ENCODE measurements at places on chromosomes 7 and 10. TPM values are rescaled to one million over a fixed set of nuclear protein-coding genes. Genes with fewer than 3 reads are reported as not detected.
A peak's percentile ranks its signal among the peaks of the same experiment; 100 is the strongest.

Gene CTAGE4
- not detected for total RNA-seq

Gene NAPEPLD
- total RNA-seq = 22.8 TPM

Gene CCL24
- not detected for total RNA-seq

Gene MOGAT3
- not detected for total RNA-seq

Gene TMEM106B
- 28.3 TPM for total RNA-seq

Gene PIP
- not detected for total RNA-seq

- H3K4me3 ChIP-seq = no peak overlapping the region
- no peak for DNase-seq
- H3K27me3 ChIP-seq = no peaks in the 10 kb centered on the region
- no peaks in the 10 kb centered on the region for H3K36me3 ChIP-seq
- no peaks in the 10 kb centered on the region for H3K4me1 ChIP-seq
These were observed 28.1 kb upstream of the NAMPT start for GRCh38 chr7:106312906-106313305.

GRCh38 chr10:50361946-50362345, 110.6 kb upstream of the ASAH2 start:
- H3K27me3 ChIP-seq = no peaks in the 10 kb centered on the region
- peaks cover 43% of the 10 kb centered on the region for H3K4me1 ChIP-seq
- H3K27ac ChIP-seq = peak overlapping the region; percentile 84
- DNase-seq = peak; percentile 30
- H3K4me3 ChIP-seq = no peak overlapping the region
- H3K36me3 ChIP-seq = no peaks in the 10 kb centered on the region

GRCh38 chr10:112546474-112546873, 99.5 kb downstream of the VTI1A start:
- no peak for DNase-seq
- H3K36me3 ChIP-seq = peaks cover 2% of the 10 kb centered on the region
- no peak overlapping the region for H3K27ac ChIP-seq
- H3K4me3 ChIP-seq = no peak overlapping the region
- H3K27me3 ChIP-seq = no peaks in the 10 kb centered on the region

DNA sequence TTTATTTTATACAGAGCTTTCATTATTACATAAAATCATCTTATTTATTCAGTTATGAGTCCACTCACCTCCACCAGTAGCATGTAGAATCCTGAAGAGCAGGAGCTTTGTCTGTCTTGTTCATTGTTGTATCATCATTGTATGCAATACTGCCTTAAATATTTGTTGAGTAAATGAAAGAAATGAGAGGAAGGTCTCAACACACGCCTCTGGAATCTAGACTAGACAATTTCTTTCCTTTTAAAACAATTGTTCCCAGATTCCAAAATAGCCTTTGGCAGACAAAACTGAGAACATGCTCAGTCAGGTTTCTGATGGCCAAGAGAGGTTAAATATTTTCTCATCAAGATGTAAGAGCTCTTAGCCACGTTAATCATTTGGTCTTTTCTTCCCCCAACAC, 173.1 kb upstream of the AGR3 start:
- no peak overlapping the region for H3K27ac ChIP-seq
- H3K27me3 ChIP-seq = no peaks in the 10 kb centered on the region
- DNase-seq = no peak
- H3K4me1 ChIP-seq = no peaks in the 10 kb centered on the region
- no peak overlapping the region for H3K4me3 ChIP-seq

DNA sequence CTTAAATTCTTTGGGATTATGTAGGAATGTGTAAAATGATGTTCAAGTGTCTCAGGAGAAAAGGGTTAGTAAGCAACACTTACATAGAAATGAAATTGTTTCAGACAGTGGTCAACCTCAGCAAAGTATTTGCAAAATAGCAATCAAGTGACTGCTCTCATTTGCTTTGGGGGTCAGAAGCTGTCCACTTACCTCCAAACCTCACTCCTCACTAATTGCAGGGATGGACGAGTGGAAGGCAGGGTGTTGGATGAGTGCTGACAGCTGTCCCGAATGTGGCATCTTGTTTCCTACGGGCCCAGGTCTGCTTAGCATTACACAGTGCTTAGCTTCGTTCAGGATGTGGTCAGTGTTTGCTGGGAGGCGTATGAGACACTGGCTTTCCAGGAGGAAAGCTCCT, 437.0 kb downstream of the SUGCT start:
- no peak overlapping the region for H3K4me3 ChIP-seq
- no peak overlapping the region for H3K27ac ChIP-seq
- no peaks in the 10 kb centered on the region for H3K4me1 ChIP-seq
- H3K27me3 ChIP-seq = no peaks in the 10 kb centered on the region
- H3K36me3 ChIP-seq = no peaks in the 10 kb centered on the region

DNA sequence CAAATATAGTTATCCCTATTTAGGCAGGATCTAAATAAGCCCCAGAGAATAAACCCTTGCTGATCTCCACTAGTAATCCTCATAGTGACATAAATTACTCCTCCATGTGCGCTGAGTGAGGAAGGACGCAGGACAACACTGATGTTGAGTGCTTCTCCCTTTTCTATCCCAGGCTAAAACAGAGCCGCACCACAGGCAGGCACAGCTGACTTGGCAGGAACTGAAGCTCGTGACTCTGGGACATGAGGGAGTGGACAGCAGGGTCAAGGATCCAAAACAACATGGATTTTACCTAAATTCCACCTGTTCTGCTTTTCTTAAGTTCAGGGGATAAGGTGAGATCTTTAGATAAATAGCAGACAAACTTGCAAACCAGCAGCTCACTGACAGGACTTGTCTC, 46.0 kb downstream of the VOPP1 start:
- DNase-seq = no peak
- no peaks in the 10 kb centered on the region for H3K27me3 ChIP-seq
- H3K4me3 ChIP-seq = no peak overlapping the region
- H3K27ac ChIP-seq = no peak overlapping the region
- no peaks in the 10 kb centered on the region for H3K36me3 ChIP-seq
- peaks cover 41% of the 10 kb centered on the region for H3K4me1 ChIP-seq

- no peak overlapping the region for H3K4me3 ChIP-seq
- H3K36me3 ChIP-seq = no peaks in the 10 kb centered on the region
- H3K27ac ChIP-seq = no peak overlapping the region
These were observed 15.9 kb upstream of the SCRN1 start for GRCh38 chr7:30005464-30005863.

- no peaks in the 10 kb centered on the region for H3K4me1 ChIP-seq
- no peak overlapping the region for H3K4me3 ChIP-seq
- no peak overlapping the region for H3K27ac ChIP-seq
- H3K27me3 ChIP-seq = no peaks in the 10 kb centered on the region
These were observed 225.0 kb upstream of the FAM3C start for GRCh38 chr7:121620953-121621606.

- no peaks in the 10 kb centered on the region for H3K27me3 ChIP-seq
- H3K4me1 ChIP-seq = no peaks in the 10 kb centered on the region
- H3K4me3 ChIP-seq = no peak overlapping the region
- H3K27ac ChIP-seq = no peak overlapping the region
These were observed 644.4 kb downstream of the KCNMA1 start for GRCh38 chr10:76993213-76993612.

DNA sequence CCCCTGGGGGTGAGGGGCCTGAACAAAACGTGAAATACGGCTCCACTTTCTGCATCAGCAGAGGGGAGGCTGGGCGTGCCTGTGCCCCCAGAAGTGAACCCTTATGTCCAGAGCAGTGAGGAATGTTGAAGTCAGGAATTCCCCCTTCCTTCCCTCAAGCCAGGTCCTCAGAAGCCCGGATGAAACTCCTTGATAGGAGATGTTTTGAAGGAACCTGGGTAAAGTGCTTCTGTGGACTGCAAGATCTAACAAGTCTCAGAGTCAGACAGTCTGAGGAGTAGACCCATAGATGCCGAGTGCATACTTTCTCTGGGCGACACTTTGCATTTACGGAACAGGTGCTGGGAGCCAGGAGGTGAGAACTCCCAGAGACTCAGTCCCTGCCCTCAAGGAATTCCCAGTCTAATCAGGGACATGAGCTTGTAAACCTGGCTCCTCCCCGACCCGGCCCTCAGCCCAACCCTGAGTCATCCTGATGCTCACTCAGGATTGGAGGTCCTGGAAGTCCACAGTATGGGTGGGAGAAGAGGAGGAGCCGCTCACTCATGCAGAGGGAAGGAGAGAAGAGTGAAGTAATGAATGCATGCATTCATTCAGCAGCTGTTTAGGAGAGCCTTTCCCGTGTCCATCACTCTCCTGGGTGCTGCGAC, 179.5 kb upstream of the ITGB1 start:
- H3K4me3 ChIP-seq = no peak overlapping the region
- H3K27ac ChIP-seq = no peak overlapping the region
- peaks cover 13% of the 10 kb centered on the region for H3K4me1 ChIP-seq
- no peaks in the 10 kb centered on the region for H3K36me3 ChIP-seq
- DNase-seq = no peak
- no peaks in the 10 kb centered on the region for H3K27me3 ChIP-seq

DNA sequence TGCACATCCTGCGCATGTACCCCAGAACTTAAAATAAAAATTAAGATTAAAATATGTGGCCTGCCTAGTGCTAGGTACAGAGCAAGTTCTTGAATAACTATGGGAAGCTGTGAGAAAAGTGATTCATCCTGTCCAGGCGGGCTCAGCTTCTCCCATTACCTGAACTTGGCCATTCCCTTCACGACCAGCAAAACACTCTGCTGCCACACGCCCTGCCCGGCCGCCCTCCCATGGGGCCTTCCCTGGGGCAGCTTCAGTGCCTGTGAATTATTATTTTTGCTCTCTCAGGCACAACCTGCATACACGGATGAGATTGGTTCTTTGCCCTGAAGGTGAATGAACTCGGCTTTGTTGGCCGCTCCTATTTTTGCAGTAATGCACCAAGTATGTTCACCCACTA, 209.2 kb upstream of the SHH start:
- H3K4me3 ChIP-seq = no peak overlapping the region
- no peaks in the 10 kb centered on the region for H3K4me1 ChIP-seq
- no peak for DNase-seq
- no peaks in the 10 kb centered on the region for H3K36me3 ChIP-seq
- H3K27me3 ChIP-seq = no peaks in the 10 kb centered on the region

GRCh38 chr7:1196950-1197349, 35.7 kb upstream of the UNCX start:
- H3K27me3 ChIP-seq = peaks cover 2% of the 10 kb centered on the region
- no peak overlapping the region for H3K4me3 ChIP-seq
- no peaks in the 10 kb centered on the region for H3K36me3 ChIP-seq
- no peak overlapping the region for H3K27ac ChIP-seq

DNA sequence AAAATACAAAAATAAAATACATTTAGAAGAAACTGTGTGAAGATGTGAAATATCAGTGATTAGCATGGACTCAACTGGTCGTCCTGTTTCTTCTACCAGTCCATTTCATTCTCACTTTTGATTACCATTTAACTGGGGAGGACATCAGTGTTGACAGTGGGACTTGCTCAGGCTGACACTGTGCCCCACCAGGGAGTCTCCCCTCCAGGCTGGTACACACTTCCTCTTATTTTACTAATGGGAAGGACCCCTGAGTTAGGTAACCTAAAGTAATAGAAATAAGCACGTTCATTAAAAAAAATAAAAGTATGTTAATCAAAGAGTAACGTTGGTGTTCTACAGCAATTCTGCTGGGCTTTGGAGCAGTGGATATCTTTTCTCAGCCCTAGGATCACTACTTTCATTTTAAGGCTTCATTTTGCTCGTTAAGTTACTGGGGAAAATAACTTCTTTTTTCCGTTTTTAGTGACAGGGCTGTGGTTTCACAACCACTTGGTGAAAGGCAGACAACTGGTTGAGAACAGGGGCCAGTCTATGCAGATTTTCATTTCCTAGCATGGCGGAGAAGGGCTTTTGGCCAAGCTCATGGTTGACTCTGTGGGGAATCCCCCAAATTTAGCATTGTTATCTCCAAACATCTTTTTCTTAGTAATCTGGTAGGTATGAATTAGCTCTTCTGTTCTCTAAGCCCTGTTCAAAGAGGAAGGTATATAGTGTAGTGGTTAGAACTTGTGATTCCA, 2.1 kb downstream of the SNX10 start:
- peak overlapping the region; percentile 95 for H3K4me3 ChIP-seq
- DNase-seq = peak; percentile 84
- H3K4me1 ChIP-seq = peaks cover 56% of the 10 kb centered on the region
- H3K27me3 ChIP-seq = no peaks in the 10 kb centered on the region

DNA sequence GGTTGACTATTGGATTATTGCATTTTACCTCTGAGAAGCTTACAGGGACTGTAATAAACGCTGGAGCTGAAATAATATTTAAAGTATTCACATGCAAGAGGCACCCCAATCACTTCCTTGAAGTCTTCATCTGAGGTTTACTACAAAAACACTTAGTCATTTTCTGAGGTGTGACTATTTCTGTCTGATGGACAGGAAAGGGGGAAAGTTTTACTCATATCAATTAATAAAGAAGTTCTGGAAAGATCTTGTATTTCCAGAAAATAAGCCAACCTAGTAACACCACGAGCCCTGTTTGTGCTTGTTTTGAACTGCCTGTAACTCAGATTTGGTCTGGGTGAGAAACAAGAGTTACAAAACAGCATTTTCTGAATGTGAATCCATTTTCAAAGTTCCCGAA, 63.9 kb upstream of the PRKCQ start:
- DNase-seq = no peak
- no peak overlapping the region for H3K27ac ChIP-seq
- H3K36me3 ChIP-seq = no peaks in the 10 kb centered on the region
- H3K4me1 ChIP-seq = peaks cover 3% of the 10 kb centered on the region
- H3K4me3 ChIP-seq = no peak overlapping the region
- no peaks in the 10 kb centered on the region for H3K27me3 ChIP-seq

- H3K4me1 ChIP-seq = no peaks in the 10 kb centered on the region
- DNase-seq = no peak
- H3K4me3 ChIP-seq = no peak overlapping the region
- peaks cover 30% of the 10 kb centered on the region for H3K36me3 ChIP-seq
- no peaks in the 10 kb centered on the region for H3K27me3 ChIP-seq
These were observed 91.5 kb downstream of the VPS41 start for GRCh38 chr7:38817526-38817925.

- DNase-seq = no peak
- no peak overlapping the region for H3K4me3 ChIP-seq
- H3K27me3 ChIP-seq = no peaks in the 10 kb centered on the region
- H3K36me3 ChIP-seq = no peaks in the 10 kb centered on the region
These were observed 894 bp downstream of the ATXN7L1 start for GRCh38 chr7:105875505-105875904.

DNA sequence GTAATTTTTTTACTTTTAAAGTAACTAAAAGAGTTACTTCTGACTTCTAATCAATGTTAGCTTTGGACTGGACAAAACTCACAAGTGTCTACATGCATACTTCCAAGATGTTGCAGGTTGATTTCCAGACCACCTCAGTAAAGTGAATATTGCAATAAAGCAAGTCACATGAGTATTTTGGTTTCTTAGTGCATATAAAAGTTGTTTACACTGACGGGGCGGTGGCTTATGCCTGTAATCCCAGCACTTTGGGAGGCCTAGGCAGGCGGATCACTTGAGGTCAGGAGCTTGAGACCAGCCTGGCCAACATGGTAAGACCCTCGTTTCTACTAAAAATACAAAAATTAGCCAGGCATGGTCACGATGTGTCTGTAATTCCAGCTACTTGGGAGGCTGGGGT, 40.8 kb downstream of the PANK1 start:
- no peaks in the 10 kb centered on the region for H3K4me1 ChIP-seq
- peaks cover 1% of the 10 kb centered on the region for H3K36me3 ChIP-seq
- no peak for DNase-seq
- no peak overlapping the region for H3K4me3 ChIP-seq
- H3K27ac ChIP-seq = no peak overlapping the region

GRCh38 chr10:98921316-98921715, 314.3 kb downstream of the HPSE2 start:
- H3K27ac ChIP-seq = no peak overlapping the region
- no peaks in the 10 kb centered on the region for H3K27me3 ChIP-seq
- DNase-seq = no peak

Data from B cell (primary cell).